ENCODE measurements at places on chromosomes 6 and 20.

DNA sequence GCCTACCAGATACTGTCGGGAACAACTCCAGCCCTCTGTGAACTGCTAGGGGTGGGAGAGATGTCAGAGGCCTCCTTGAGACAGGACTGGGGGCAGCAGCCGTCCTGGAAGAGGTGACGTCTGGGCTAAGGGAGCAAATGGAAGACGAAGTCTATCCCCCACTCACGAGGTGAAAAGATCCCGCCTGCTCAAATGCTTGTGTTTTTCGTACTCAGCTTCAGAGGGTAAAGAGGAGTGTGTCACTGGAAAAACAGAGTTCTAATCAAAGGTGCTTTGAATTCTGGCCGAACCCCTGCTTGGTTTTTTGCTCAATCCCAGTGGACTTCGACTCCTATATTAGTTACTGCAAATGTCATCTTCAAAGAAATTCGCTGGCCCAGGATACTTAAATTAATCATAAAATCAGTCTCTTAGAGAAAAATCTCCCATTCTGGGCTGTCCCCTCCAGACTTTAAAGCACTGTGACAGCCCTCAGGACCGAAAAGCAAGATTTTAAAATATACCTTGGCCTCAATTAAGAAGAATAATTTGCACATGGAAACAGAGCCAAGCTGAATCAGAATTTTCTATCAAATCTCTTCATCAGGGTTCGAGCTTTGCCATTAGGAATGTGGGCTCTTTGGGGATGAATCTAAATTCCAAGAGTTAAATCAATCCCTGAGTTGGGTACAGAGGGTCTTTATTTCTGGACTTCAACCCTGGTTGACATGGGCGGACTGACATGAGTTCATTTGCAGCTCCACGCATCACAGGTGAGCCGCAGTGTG, 61.8 kb upstream of the AFDN start:
- DNase-seq: no peak

- no peak for DNase-seq
These were observed 64.6 kb upstream of the OGFRL1 start for GRCh38 chr6:71224011-71224410.

DNA sequence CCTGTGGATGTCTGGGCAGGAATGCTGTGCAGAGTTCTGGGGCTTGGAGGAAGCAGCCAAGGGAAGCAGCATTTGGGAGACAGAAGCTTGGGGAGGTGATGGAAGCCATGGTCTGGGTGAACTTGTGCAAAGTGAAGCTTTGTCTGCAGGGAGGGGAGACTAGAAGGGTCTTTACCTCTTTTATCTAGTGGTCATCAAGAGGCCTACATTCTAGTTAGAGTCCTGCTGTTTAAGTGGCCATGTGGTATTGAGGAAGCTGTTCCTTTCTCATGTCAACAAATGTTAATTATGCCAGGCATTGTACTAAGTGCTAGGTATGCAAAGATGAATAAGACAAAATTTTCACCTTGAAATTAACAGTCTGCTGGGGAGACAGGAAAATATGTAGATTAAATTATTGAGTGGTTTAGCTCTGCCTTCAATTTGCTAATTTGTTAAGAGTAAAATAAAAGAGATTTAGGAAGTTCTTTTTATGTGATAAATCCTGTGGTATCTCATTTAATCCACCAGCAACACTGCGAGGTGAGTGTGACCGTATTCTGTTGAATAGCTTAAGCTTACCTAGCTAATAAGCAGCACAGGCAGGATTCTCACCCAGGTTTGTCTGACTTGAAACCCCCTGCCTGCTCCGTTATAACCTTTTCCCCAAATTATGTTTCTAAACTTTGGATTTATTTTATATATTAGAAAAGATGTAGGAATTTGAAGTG, 43.1 kb downstream of the ARID1B start:
- no peak for DNase-seq

DNA sequence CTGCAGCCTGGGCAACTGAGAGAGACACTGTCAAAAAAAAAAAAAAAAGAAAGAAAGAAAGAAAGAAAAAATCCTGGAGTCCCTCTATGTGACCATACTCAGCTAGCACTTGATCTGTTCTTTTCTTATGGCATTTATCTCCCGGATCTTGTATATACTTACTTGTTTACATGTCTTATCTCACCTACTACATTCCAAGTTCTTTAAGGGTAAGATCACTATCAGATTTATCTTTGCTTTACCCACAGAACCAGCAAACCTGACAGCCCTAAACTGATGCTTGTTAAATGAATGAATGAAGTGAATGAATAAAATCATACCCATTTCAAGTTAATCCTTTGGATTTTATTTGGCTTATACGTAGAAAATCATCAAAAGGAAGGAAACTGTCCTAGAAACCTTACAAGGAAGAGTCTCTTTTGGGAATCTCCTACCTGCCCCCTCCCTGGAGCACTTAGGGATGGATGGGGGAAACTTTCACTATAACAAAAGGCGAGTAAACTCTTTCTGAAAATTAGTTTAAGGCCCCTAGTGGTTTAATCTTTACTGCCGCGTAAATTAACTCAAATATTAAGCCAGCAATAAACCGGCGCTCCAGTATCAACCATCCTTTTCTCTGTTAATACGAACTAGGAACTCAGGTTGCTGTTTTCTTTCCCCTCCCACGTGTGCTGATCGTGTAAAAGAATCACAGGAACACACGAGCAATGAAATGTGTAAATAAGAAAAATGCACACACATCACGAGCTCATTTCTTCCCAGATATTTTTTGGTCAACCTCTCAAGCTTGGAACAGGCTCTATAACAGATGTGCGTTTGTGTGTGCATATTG, 1.3 kb upstream of the UTRN start:
- DNase-seq: no peak

- DNase-seq: no peak
These were observed 440.2 kb upstream of the FLRT3 start for GRCh38 chr20:14777591-14777990.

GRCh38 chr6:41784581-41785171, 2.8 kb upstream of the TOMM6 start:
- no peak for DNase-seq

- no peak for DNase-seq
These were observed 171.6 kb upstream of the FBXL4 start for GRCh38 chr6:99119109-99120031.

- no peak for DNase-seq
These were observed 239.0 kb upstream of the GGTLC1 start for GRCh38 chr20:24227600-24227999.

Measured in T follicular helper cell (primary cell).